ENCODE measurements at places on chromosomes 13 and 19. TPM values are rescaled to one million over a fixed set of nuclear protein-coding genes. Genes with fewer than 3 reads are reported as not detected.

- peak; percentile 74 for ATAC-seq
These were observed 71.3 kb downstream of the KLF12 start for GRCh38 chr13:74062933-74063332.

DNA sequence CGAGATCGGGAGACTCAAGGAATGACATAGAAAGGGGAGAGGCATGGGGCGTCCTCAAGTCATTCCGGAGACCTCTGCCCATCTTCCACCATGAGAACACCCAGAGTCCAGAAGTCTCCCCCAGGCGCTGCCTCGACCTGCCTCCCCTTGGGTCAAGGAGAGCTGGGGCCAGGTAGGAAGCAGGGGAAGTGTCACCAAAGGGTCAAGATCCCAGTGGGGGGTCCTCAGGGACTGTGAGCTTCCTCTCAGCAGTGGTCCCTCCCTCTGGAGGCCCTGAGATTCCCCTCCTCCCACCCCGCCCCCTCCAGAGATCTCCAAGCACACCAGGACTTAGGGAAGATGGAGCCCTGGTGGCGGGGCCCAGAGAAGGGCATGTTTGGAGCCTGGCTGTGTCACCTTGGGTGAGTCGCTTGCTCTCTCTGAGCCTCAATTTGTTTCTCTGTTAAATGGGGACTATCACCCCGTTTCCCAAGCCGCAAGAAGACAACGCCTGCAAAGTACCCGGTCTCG lies 919 bp downstream of the DACT3 start:
- ATAC-seq: no peak

DNA sequence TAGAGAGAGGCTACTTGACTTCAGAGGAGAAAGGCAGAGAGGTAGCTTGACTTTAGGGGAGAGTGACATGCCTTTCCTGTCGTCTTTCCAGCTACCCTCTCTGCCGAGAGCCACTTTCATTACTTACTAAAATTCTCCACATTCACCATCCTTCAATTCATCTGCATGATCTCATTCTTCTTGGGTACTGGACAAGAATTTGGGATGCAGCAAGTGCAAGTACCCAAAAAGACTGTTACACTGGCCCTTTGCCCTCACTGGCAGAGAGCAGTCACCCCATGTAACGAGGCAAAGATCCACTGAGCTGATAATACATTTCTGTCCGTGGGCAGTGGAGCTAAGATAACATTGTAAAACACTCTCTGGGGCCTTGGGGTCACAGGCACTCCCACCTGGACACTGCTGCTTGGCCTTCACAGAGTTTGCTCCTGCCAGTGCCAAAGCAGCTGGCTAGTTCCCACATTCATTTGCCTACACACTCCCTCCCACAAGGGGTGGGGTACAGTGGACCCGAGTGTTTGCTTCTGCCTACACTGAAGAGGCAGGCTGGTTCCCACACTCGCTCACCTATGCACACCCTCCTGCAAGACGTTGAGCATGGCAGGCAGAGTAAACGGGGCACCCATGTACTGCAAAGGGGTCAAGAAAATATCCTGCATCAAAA lies 1276.9 kb upstream of the PCDH9 start:
- no peak for ATAC-seq

GRCh38 chr13:112725346-112726015 lies 35.6 kb downstream of the ATP11A start:
- peak; percentile 78 for ATAC-seq

DNA sequence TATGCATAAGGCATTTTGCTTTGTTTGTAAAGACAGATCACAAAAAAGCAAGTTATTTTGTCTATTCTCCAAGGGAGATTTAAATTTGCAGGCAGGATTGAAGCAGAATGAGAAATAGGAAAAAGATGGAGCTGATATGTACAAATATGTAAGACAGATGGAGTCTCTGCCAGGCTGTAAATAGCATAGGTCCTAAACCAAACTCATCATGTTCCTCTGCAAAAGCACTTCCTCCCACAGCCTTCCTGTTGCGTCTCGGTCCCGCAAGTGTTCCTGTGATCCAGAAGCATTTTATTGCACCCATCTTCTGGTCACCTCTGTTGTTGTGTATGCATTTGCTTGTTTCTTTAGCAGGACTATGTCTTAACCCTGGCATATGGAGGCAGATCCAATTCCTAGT lies 95.7 kb upstream of the CLDN10 start:
- ATAC-seq: no peak

GRCh38 chr13:79939689-79940088 lies 401.2 kb downstream of the SPRY2 start:
- no peak for ATAC-seq

- ATAC-seq: no peak
These were observed 75.7 kb downstream of the DPF1 start for GRCh38 chr19:38148337-38148736.

GRCh38 chr19:34495416-34495815 lies 13.9 kb downstream of the WTIP start:
- ATAC-seq: no peak

GRCh38 chr13:44493213-44493812 lies 82.8 kb downstream of the TSC22D1 start:
- no peak for ATAC-seq

DNA sequence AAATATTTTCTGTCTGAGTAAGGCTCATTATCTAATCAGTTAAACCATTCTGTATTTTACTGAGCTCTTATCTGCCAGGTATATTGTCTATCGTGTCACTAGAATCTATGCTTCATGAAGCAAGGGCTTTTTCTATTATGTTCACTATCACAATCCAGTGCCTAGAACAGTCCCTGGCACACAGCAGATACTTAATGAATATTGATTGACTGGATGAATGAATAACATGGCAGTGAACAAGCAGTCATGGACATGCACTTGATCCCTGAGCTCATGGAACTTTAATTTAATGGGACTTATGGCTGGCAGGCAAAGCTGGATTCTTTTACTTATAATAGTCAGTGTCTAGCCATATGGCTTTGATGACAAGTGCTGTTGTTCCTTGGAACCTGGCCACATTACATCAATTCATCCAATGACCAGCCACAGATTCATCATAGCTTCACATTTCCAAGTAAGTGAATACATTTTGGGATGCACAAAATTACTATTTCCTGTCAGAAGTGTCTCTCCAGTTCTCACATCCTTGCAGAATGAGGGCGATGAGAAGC lies 214.8 kb downstream of the COG6 start:
- no peak for ATAC-seq

GRCh38 chr13:82165396-82166174 lies 1716.7 kb downstream of the SLITRK1 start:
- ATAC-seq: no peak

GRCh38 chr19:53870485-53870844 lies 2.8 kb downstream of the MYADM start:
- no peak for ATAC-seq

DNA sequence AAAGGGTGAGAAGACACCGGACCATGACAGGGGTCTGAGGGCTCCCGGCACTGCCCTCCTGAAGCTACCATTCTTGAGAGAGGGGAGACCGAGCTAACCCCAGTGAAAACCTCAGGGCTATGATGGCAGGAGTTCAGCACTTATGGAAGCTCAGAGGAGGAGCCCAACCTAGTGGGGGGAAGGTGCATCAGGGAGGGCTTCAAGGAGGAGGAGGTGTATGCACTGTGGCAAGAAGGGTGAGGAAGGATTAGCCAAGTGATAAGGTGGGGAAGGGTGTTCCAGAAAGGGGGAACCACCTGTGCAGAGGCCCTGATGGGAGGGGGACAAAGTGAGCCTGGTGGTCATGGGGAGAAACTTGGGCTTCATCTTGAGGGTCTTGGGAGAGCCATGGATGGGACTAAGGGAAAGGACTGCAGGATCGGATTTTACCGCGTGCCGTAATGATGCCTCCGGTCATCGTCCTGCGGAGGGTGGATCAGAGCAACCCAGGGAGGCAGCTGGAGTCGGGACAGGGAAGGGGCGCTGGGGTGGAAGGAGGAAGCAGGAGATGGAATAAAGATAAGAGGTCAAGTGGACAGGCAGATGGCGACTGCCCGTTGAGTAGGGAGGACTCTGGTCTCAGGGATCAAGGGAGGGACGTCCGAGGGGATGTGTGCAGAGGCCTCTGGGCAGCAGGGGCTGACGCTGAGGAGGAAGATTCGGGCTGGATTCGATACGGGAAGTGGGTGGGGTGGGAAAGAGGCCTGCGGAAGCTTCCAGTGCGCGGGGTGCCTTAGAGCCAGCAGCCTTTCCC lies 13.3 kb upstream of the PSMD8 start:
- ATAC-seq: no peak

GRCh38 chr19:50330365-50331078 lies 1.3 kb upstream of the KCNC3 start:
- ATAC-seq: peak; percentile 38

- no peak for ATAC-seq
These were observed 33.9 kb upstream of the RANBP3 start for GRCh38 chr19:6011794-6012193.

DNA sequence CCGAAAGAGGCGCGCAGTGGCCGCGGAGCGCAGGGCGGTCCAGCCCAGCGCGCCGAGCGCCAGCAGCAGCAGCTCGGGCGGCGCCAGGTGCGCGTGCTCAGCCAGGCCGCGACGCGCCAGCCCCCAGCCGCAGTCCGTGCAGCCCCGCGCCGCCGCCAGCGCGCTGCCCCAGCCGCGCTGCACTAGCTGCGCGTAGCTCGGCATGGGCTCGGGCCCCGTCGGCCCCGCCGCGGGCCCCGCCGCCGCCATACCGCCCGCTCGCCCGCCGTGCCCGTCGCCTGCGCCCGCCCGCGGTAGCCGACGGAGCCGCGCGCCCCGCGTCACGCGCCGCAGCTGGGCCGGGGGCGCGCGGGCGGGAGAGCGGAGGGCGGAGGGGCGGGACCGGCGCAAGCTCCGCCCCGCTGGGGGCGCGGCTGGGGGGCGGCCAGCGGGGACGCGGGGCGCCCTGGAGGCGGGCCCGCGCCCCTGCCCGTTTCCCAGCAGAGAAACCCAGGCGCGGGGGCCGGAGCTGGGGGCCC lies at the start of gene CERS1:
CERS1 (minus strand) TSS at position 335 of the 518 bp plus-strand sequence; CDS start at position 249, 86 bp downstream.
- no peak for ATAC-seq

- ATAC-seq: no peak
These were observed 6.8 kb upstream of the NAPA start for GRCh38 chr19:47521473-47522180.

- ATAC-seq: no peak
These were observed 38.3 kb downstream of the ANKRD10 start for GRCh38 chr13:110876609-110877008.

DNA sequence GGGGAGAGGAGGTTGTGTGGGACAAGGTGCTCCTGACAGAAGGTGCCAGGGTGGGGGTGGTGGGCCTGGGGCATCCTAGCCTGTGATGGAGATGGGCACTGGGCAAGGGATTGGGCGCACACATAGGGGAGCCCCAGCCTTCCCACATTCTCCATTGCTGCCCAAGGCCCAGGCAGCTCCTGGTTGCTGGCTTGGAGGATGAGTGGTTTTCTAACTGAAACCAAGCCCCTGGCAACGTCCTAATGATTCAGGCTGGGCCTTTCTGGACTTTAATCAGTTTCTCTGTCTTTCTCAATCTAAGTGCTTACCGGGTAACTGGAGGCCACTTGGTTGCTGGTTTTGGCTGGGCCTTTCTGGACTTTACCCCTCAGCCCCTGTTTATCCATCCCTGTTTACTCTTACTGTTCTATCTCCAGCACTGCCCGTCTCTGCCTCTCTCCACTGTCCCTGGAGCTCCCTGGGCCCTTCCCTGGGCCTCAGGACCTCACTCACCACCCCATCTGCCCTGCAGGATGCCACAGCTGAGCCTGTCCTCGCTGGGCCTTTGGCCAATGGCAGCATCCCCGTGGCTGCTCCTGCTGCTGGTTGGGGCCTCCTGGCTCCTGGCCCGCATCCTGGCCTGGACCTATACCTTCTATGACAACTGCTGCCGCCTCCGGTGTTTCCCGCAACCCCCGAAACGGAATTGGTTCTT lies 354 bp downstream of the CYP4F3 start:
- no peak for ATAC-seq

DNA sequence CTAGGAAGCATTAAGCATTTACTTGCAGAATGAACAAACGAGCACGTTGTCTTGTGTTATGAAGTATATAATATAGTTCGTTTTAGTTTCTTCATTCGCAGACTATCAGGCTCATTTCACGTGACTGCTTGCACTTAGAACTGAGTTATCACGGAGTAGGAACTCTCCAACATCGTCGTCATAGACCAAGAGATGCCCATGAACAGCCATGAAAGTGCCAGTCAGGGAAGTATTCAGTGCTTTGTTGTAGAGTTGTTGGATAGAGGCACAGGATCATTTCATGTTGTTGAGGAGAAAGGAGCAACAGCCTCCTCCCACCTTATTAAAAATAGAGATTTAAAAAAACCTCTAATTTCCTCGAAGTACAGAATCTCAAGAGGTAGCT lies 977 bp upstream of the IL17D start:
- ATAC-seq: no peak

GRCh38 chr19:12936582-12936981 lies 1.8 kb upstream of the CALR start:
- no peak for ATAC-seq

DNA sequence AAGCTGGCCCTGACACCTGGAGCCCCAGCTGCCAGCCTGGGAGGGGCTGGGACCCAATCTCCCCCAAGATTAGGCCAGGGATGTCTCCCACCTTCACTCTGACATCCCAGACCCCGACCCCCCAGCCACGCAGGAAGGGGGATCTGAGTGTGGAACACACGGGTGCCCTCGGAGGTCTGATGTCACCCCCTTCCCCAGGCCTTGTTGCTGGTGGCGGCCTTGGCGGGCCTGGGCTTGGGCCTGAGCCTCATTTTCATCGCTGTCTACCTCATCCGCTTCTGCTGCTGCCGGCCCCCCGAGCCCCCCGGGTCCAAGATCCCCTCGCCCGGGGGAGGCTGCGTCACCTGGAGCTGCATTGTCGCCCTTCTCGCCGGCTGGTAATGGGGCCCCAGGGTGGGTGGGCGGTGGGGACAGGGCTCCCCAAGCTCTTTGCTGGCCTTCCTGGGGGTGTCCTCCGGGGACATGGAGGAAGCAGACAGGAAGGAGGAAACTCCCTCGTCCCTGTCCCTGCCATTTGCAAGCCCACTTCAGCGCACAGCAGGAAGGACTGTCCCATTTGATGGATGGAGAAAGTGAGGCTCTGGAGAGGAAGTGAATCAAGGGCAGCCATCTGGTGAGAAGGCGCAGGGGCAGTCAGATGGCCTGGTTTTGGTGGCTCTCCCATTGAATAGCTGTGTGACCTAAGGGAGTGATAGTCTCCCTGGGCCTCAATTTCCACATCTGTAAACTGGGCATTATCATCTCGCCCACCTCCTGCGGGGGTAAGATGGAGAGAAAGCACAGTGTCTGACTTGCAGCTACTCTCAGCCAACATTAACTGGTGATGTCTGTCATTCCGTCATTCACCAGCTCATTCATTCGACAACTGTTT lies 3.9 kb downstream of the TTYH1 start:
- no peak for ATAC-seq

Gene PEAK3
- total RNA-seq: 0.09 TPM

Gene PLEKHF1
- 40.3 TPM for total RNA-seq

Gene TUBA3C
- total RNA-seq: not detected

Gene MRI1
- total RNA-seq: 53.7 TPM

Gene PLIN5
- not detected for total RNA-seq

Gene DAND5
- 0.40 TPM for total RNA-seq

Gene UPK1A
- 8.0 TPM for total RNA-seq

Gene ANKLE1
- 4.4 TPM for total RNA-seq

Data from activated T-helper 17 cell treated with anti-CD3 and anti-CD28 coated beads, Interleukin-2, amount 50 U/mL, for 72 hours (primary cell).